ENCODE measurements at places on chromosomes 12 and 14.

DNA sequence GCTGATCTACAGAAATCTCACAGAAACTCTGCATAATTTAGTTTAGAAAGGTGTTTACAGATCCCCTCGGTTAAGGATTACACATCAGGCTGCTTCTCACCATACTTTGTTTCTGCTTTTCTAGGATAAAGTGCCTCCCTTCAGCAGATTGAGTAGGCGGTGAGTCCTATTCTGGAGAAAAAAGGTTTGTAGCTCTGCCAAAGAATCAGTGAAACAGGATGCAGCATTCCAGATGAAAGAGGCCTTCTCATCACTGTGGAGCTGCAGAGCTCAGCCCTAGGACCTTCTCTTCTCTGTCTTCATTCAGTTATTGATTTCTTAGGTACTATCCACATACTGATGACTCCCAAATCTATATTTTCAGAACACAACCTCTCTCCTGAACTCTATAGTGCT lies 155.5 kb upstream of the KRR1 start:
- DNase-seq, result no peak

- no peak for DNase-seq
These were observed 300.9 kb upstream of the DCN start for GRCh38 chr12:91483471-91483985.

DNA sequence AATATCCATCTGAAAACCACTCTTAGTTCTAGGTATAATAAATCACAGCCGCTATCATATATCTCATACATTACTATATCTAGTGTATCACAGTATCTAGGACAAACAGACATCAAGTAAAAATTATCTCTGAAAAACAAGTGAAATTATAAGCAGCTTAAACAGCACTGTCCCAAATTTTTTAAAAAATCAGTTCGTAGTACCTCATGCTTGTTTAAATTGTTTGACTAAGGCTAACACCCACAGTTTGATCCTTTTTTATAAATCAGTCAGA lies 33.9 kb downstream of the CDK17 start:
- DNase-seq, result no peak

DNA sequence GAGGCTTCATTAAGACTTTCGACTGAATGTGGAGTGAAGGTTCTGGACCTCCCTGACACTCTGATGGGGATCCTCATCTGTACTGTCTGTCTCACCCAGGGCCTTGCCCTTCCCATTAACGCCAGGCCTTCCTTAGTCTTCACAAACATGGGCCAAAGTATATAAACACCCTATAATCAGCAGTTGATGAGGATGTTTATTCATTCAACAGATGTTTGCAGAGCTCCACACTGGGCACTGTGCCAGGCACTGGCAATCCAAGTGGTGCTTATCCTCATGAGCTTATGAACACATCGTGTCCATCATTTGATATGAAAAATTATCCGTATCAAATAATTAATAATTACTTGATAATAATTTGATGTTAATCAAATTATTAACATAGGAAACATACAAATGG lies 454.4 kb downstream of the FUT8 start:
- no peak for DNase-seq

DNA sequence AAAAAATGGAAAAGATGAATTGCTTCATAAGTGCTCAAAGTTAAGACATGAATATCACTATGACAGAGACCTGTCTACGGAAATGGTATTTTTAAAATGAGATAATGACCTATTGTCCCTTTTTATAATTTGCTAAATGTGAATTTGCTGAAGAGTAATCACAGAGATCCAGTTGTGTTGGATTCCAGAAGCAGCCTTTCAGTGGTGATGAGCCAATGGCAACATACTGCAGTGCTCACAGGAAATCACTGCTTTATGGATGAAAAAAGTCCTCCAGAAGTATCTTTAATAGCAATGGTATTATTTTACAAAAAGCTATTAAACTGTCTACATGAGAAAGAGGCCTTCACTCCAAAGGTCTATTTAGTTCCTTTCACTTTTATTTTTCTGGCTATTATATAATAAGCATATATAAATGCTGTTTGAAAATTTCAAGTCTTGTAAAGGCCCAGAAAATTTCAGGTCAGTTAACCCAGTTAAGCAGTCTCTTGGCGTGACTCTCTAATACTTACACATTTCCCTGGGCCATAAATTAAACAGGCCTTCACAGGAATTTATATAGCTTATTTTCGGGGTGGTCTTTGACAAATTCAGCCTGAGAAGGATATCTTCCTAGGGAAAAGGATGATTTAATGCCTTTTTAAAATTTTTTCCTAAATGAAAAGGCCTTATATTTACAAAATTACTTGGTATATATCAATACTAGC lies 55.4 kb downstream of the KCNJ8 start:
- no peak for DNase-seq

DNA sequence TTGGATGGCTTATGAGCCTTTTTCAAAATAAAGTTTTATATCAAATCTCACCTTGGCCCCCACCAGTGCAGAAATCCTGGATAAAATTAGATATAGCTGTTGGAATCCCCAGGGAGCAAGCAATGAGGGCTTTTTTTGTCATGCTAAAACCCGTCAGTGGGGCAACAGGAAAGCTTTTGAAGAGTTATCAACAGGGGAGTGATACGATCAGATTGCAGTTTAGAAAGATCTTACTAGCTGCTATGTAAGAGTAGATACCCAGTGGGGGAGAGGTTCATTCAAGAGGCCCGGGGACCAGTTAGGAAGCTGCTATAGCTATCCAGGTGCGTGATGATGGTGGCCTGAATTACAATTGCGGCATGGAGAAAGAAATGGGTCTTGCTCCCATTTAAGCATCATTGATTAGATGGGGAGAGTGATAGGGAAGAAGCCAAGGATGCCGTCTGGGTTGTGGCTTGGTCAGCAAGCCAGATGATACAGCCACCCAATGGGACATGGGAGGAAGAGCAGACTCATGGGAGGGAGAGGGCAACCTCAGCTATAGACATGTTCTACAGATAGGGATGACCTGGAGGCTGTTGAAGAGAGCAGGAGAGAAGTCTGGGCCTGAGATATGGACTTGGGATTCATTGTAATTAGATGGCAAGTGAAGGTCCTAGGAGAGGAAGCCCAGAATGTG lies 272.4 kb downstream of the DPF3 start:
- DNase-seq, result no peak

GRCh38 chr12:93453633-93454032 lies 11.9 kb upstream of the UBE2N start:
- no peak for DNase-seq

- DNase-seq, result no peak
These were observed 31.9 kb downstream of the KCTD10 start for GRCh38 chr12:109445191-109445609.

GRCh38 chr12:8012651-8013309 lies 19.7 kb upstream of the FOXJ2 start:
- DNase-seq, result no peak
